Gastroesophageal sphincter (tissue), 4 donors: ENCODE measurements at places on chromosomes 11 and 22. TPM values are rescaled to one million over a fixed set of nuclear protein-coding genes. Genes with fewer than 3 reads are reported as not detected.

The RFPL3 gene
- total RNA-seq, result not detected

The OR10D3 gene
- total RNA-seq, result not detected

The KRTAP5-7 gene
- not detected for total RNA-seq

The WT1 gene
- 0.52 TPM for total RNA-seq

DNA sequence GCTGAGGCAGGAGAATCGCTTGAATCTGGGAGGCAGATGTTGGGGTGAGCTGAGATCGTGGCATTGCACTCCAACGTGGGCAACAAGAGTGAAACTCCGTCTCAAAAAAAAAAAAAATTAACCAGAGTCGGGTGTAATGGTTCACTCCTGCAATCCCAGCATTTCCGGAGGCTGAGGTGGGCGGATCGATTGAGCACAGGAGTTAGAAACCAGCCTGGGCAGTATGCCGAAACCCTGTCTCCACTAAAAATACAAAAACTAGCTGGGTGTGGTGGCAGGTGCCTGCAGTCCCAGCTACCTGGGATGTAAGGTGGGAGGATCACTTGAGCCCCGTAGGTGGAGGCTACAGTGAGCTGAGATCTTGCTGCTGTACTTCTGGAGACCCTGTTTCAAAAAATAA lies 1.5 kb downstream of the RANGAP1 start:
- no peak for ATAC-seq

DNA sequence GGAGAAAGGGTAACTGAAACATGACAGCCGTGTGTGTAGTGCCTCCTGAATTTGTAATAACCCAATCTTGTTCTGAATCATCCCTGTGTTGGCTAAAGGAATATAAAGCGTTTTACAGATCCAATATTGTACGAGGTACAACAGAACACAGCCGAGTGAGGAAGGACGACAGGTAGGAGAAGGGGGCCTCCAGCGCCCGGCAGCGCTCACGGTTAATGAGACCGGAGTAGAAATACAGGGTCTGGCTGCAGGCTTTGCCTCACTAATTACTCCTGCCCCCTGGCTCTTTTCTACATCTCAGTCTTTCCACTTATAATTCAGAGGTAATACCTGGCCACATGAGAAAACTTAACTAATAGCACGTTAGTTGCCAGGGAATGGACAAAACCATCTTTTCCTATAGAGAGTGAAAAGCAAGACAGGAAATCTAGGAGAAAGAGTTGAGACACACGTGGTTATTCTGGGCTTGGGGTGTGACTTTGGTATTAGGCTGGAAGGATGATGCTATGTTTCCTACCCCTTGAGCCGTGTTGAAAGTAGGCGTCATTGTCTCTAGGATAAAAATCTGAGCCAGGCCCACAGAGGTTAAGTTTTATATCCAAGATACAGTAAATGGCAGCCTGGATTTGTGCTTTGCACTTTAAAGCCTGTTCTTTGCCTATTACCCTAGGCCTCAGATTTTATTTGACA lies 54.1 kb downstream of the GRIK4 start:
- ATAC-seq, result no peak

- no peak for ATAC-seq
Measured at GRCh38 chr11:11537372-11537771, 84.4 kb downstream of the GALNT18 start.

DNA sequence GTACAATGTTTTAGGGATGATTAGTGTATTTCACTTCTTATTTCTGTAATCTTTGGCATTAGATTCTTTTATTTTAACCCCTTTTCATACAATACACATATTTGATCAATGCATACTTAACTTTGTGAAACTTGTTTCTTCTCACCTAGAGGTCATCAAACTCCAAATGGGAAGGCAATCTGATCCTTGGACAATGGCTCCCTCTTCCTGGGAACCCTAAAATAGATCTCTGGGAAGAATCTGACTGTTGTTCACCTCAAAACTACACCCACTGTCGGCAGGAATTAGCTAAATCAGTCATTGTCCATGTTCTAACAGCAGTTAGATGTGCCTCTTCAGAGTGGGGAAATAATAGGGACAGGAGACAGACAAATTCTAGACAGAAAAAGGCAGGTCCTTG lies 707.4 kb upstream of the CHORDC1 start:
- no peak for ATAC-seq

DNA sequence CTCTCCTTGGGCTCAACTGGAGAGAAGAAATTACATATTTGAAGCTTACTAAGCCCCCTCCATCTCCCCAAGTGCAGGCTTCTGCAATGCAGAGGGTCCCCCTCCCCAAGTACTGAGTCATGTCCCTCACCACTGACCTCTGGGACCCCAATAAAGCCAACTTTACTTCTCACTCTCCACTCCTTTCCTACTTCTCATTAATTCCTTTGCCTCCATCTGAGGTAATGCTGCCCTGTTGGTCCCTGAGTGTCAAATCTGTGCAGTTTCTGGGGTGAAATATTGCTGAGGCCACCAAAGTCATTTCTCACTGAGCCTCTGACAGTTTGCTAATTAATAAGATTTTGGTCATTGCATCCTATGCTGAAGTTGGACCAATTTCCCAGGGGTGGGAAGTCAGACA lies 101.6 kb downstream of the NELL1 start:
- ATAC-seq, result no peak

DNA sequence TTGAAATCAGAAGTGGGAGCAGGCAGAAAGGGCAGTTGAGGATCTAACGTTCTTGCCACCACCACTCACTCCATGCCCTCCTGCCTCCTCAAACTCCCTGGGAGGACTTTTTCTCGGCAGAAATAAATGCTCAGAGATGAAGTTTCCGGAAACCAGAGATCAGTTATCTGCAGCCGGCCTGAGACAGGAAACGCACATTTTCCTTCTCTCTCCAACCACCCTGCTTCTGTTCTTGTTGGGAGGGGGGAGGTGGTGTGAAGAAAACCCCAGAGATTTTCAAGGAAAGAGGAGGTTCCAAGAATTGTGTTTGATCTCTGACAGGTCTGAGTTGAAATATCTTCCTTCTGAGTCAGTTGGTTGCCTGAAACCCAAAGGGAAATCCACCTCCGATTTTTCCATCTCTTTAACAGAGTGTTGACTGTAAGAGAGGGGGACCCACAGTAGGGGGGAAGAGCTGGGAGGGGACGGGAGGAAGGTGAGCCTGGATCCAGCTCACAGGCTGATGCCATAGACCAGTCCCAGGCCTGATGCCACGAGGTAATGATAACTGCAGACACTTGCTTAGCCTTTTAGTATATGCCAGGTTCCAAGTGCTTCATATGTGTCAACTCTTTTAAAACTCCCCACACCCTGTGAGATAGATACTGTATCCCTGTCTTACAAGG lies 100.8 kb downstream of the TRAF6 start:
- ATAC-seq, result no peak

GRCh38 chr11:26632691-26633159 lies 60.7 kb upstream of the MUC15 start:
- ATAC-seq, result no peak

DNA sequence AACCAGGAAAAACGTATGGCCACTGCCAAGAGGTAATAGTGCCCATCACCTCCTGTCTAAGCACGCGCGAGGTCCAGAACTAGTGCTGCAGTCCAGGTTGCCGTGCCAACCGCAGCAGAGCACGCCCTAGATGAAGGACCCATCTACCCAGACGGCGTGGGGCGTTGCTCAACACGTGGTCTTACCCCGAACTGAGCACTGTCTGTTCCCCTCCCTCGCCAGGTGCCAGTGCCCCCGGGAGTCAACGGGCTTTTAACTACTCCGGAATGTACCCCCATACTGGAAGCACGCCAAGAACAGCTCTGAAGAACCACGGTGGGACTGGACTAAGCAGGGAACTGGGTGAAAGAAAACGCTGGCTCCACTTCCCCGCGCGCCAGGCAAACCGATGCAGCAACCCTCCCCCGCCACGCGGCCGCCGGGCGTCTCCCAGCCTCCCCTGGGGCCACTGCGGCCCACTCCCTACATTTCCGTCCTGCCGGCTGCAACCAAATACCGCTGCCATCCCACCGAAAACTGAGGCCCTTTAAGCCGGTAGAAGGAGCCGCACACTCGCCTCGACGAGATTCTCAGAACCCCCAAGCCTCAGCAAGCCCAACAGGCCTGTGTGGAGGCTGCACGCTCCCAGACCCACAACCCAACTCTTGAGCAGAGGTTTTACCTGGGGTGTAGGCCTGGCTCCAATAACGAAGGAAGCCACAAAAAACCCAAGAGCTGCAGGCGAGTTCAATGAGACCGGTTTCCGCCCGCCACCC lies at the start of gene HSPA8:
Gene HSPA8 (minus strand): TSS at position 734 of the 755 bp plus-strand sequence. CDS start 812 bp downstream, outside the sequence.
- ATAC-seq, result peak; percentile 5

DNA sequence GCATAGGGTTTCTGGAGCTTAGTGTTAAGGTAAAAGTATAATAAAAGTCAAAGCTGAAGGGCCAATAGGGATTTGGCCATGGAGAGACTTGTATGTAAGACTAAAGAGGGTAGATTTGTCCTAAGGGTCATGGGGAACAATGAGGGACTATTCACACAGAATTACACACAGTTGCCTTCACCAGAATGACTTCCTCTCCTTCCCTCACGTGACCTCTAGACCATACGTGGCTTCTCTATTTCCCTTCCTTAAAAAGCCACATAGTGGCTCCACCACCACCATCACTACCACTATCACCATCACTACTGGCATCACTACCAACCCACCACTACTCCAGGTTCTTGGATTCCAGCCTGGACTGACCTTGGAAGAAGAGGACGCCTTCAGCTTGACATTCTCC lies 2.8 kb downstream of the HPX start:
- no peak for ATAC-seq

- no peak for ATAC-seq
Measured at GRCh38 chr22:42560781-42561180, 7.0 kb downstream of the SERHL2 start.

DNA sequence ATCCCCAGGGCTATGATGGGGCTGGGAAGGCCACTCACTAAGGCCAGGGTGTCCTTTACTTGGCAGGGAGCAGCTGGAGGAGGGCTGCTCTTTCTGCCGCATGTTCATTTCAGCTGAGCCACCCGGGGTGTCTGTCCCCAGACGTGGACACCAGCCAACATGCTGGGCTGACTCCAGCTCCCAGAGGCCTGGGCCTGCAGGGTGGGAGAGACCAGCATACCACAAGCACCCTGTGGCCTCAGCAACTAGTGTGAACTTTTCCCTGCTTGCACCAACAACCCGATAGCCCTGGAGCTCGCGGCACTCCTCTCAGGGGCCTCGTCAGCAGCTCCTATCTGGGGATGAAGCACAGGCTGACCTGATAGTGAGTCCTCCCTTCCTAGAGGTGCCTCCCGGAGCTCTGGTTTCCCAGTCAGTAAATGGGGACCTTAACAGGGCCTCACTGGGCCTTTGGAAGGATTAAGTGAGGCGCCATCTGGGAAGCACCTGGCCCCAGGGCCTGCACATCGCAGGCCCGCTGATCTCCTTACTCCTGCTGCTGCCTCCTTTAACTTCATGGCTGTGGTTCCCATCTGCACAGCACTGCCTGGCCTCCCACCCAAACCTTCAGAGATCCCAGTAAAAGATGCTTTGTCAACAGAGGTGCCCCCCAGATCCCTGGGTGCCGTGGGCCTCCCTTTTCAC lies 83.4 kb downstream of the GALNT18 start:
- ATAC-seq, result peak; percentile 15

DNA sequence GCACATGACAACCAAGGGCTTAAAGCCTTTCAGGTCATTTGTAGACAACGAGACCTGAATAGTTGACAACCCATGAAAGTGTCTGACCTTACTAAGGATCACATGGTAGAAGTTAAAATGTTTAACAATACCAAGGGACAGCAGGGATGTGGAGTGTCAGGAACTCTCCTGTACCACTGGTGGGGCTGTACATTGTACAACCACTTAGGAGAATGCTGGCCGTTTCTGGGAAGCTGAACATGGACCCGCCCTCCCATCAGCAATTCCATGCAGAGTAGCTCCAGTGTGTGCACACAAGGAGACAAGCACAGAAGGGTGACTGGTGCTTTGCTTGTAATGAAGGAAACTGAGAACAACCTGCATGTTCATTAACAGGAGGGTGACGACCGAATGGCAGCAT lies 162.9 kb downstream of the MPPED1 start:
- no peak for ATAC-seq
